ENCODE measurements at places on chromosomes 2 and 18.
A peak's percentile ranks its signal among the peaks of the same experiment; 100 is the strongest.

DNA sequence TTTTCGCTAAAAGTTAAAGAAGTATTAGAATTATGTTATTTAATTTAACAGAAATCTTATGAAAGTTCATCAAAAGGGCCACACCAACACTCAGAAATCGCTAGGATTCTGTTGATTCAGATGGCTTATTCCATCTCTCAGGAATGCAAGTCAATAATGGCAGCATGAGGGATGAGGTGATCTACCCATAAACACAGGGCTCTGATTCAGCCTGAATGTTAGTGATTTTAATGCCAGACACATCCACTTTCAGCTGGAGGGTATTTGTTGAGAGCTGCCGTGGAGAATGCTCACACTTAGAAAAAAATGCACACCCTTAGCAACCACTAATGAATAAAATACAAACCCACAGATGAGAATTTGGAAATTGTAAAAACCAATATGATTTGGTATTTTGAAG is 173.3 kb upstream of the ERBB4 start:
- no peaks in the 10 kb centered on the region for H3K4me1 ChIP-seq
- H3K36me3 ChIP-seq: no peaks in the 10 kb centered on the region
- no peak overlapping the region for H3K27ac ChIP-seq
- DNase-seq: no peak
- H3K27me3 ChIP-seq: peaks cover 7% of the 10 kb centered on the region

GRCh38 chr2:7703543-7704144 is 786.4 kb downstream of the RNF144A start:
- no peak overlapping the region for H3K4me3 ChIP-seq
- H3K4me1 ChIP-seq: peaks cover 2% of the 10 kb centered on the region
- DNase-seq: no peak
- no peak overlapping the region for H3K27ac ChIP-seq

DNA sequence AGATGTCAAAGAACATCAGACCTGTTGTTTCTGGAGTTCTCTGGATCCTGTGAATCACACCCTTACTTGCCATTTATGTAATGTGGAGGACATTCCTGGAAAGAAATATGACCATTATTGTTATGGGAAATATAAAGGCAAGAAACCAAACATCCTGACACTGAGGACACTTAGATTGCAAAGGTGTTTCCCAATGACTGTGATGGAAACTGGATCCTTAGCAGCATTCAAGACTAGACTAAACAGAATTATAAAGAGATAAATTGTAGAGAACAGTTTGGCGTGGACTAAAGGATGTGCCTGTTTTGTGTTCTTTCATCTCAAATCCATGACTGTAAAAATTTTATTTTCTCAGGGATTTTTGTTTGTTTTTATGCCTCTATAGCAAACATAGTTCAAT is 347.7 kb upstream of the SLC14A2 start:
- no peak for DNase-seq
- H3K27ac ChIP-seq: no peak overlapping the region
- peaks cover 16% of the 10 kb centered on the region for H3K27me3 ChIP-seq
- no peaks in the 10 kb centered on the region for H3K4me1 ChIP-seq
- no peak overlapping the region for H3K4me3 ChIP-seq
- H3K36me3 ChIP-seq: no peaks in the 10 kb centered on the region

DNA sequence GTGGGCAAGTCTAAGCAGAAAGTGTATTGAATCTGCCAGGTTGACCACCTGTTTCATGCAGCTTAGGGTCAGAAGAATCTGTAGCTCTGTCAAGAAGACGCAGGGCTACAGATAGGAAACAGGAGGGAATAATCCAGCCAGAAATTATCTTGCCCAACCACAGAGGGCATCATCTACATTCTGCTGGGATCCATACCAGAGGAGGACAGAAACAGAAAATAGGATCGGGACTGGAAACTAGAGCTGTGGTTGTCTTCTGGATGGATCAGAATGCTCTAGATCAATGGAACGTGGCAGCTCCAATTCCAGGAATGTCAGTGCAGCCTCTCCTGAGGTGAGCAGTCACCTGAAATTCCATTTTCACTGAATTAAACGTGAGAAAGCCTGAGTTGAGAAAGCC is 3.6 kb downstream of the SPATA3 start:
- DNase-seq: no peak
- H3K36me3 ChIP-seq: no peaks in the 10 kb centered on the region
- peaks cover 2% of the 10 kb centered on the region for H3K4me1 ChIP-seq
- no peak overlapping the region for H3K27ac ChIP-seq
- H3K4me3 ChIP-seq: no peak overlapping the region

DNA sequence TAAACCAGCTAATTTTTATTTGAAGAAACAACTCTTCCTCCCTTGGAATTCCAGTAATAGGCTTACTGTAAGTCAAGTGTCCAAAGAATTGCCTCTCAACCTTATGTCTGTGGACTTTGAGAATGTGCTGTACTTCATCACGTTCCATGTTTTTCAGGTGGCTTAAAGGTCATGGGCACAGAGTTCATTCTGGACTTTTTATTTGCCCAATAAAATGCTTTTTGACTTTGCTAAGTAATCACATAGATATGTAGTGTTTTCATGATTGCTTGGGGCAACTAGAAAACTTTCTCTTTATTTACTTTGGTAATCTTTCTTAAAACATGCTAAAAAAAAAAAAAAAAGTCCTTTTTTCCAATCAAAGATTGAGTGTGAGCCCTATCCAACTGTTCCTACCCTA is 10.4 kb upstream of the DNAH7 start:
- no peak overlapping the region for H3K4me3 ChIP-seq
- H3K36me3 ChIP-seq: peaks cover 21% of the 10 kb centered on the region
- H3K4me1 ChIP-seq: peaks cover 45% of the 10 kb centered on the region
- no peak overlapping the region for H3K27ac ChIP-seq
- DNase-seq: no peak

GRCh38 chr2:101574622-101575021 is 99.7 kb upstream of the RFX8 start:
- H3K27me3 ChIP-seq: peaks cover 11% of the 10 kb centered on the region
- no peaks in the 10 kb centered on the region for H3K4me1 ChIP-seq
- DNase-seq: no peak
- H3K36me3 ChIP-seq: no peaks in the 10 kb centered on the region
- H3K27ac ChIP-seq: no peak overlapping the region
- no peak overlapping the region for H3K4me3 ChIP-seq

DNA sequence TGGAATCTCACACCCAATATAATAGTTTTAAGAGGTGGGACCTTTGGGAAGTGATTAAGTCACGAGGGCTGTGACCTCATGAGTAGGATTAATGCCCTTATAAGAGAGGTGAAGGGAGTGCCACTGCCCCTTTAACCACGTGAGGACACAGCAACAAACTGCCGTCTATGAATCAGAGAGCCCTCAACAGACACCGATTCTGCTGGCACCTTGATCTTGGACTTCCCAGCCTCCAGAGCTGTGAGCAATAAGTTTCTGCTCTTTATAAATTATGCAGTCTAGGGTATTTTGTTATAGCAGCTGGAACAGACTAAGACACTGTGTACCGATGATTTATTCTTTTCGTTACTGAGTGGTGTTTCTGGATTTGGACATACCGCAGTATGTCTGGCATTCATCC is 56.2 kb downstream of the RRM2 start:
- no peak overlapping the region for H3K4me3 ChIP-seq
- no peaks in the 10 kb centered on the region for H3K4me1 ChIP-seq

GRCh38 chr2:47072018-47072691 is 83.0 kb downstream of the STPG4 start:
- H3K4me1 ChIP-seq: peaks cover 89% of the 10 kb centered on the region
- H3K27me3 ChIP-seq: no peaks in the 10 kb centered on the region
- peak overlapping the region; percentile 92 for H3K27ac ChIP-seq
- H3K36me3 ChIP-seq: peaks cover 50% of the 10 kb centered on the region

- peaks cover 7% of the 10 kb centered on the region for H3K27me3 ChIP-seq
- DNase-seq: no peak
- H3K27ac ChIP-seq: no peak overlapping the region
- H3K36me3 ChIP-seq: no peaks in the 10 kb centered on the region
- no peak overlapping the region for H3K4me3 ChIP-seq
Measured at GRCh38 chr2:69131983-69132675, 119.2 kb downstream of the ANTXR1 start.

DNA sequence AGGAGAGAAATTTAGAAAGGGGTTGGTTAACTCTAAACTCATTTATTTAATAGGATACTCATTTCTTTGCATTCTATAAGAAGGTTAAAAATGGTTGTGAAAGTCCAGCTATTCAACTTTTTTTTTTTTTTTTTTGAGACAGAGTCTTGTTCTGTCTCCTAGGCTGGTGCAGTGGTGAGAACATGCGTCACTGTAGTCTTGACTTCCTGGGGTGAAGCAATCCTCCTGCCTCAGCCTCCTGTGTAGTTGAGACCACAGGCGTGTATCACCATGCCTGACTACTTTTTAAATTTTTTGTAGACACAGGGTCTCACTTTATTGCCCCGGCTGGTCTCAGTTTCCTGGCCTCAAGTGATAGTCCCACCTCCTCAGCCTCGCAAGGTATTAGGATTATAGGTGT is 11.9 kb downstream of the ELP2 start:
- H3K27ac ChIP-seq: no peak overlapping the region
- no peak for DNase-seq
- no peaks in the 10 kb centered on the region for H3K27me3 ChIP-seq
- peaks cover 19% of the 10 kb centered on the region for H3K36me3 ChIP-seq
- H3K4me3 ChIP-seq: no peak overlapping the region
- H3K4me1 ChIP-seq: no peaks in the 10 kb centered on the region

- H3K27ac ChIP-seq: peak overlapping the region; percentile 79
- peaks cover 18% of the 10 kb centered on the region for H3K4me1 ChIP-seq
- peaks cover 2% of the 10 kb centered on the region for H3K36me3 ChIP-seq
- DNase-seq: no peak
- H3K4me3 ChIP-seq: peak overlapping the region; percentile 85
- peaks cover 62% of the 10 kb centered on the region for H3K27me3 ChIP-seq
Measured at GRCh38 chr2:170714381-170715061, 616 bp upstream of the SP5 start.

- H3K27me3 ChIP-seq: no peaks in the 10 kb centered on the region
- no peak for DNase-seq
- H3K27ac ChIP-seq: peak overlapping the region; percentile 69
- no peaks in the 10 kb centered on the region for H3K4me1 ChIP-seq
Measured at GRCh38 chr18:58241026-58241679, 197.1 kb downstream of the NEDD4L start.

Measured in stimulated activated naive B cell treated with anti-CD40 and anti-IgM and Interleukin-4, amounts not matched to agents 10 μg/mL and 1 μg/mL and 100 μg/mL, for 72 hours (primary cell).